ENCODE measurements at places on chromosomes 2 and 18. TPM values are rescaled to one million over a fixed set of nuclear protein-coding genes. Genes with fewer than 3 reads are reported as not detected.

DNA sequence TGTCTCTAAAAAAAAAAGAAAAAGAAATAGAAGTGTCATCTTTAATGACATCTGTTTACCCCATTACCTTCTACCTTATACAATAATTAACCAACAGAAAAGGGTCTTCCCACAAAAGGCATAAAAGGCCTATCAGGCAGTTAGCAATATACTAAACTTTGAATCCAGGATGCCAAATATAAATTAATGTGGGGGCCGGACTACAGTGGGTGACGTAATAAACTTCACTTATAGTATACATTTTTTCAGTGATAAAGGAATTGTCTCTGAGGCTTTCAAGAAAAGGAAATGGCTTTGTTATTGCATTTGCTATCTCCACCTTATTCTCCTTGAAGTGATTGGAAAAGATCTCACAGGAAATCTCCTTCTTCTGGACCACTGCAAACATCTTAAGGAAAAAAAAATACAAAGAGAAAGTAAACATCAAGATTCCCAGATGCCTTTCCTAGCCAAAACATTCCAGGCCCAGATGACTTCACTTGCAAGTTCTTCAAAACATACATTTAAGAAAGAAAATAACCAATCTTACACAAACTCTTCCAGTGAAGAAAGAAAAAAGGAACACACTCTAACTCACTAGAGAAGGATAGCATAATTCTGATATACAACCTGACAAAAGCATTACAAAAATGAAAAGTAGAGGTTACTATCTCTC is 126.2 kb upstream of the CAB39 start:
- no peak for DNase-seq

DNA sequence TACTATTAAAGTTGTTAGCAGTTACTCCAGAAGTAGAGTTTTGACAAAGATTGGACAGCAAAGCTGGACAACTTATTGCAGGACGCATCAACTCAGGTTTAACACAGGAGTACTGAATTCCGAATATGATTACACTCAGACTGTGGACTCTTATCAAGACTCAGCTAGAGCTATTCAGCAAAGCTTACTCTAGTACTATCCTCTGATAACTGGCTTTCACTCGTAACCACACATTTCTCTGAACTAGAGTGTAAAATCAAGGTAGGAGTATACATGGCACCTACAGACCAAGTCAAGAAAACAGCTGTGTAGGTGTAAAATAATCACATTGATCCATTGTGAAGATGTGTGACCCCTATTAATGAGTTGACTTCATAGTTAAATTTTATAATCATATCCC is 154.2 kb downstream of the RIT2 start:
- no peak for DNase-seq

GRCh38 chr18:29488617-29489016 is 1311.7 kb upstream of the CDH2 start:
- DNase-seq: no peak

The ABCG8 gene
- not detected for total RNA-seq

The HADHB gene
- 65.1 TPM for total RNA-seq

GRCh38 chr2:190069936-190070696 is 7.6 kb upstream of the MSTN start:
- peak; percentile 54 for DNase-seq

DNA sequence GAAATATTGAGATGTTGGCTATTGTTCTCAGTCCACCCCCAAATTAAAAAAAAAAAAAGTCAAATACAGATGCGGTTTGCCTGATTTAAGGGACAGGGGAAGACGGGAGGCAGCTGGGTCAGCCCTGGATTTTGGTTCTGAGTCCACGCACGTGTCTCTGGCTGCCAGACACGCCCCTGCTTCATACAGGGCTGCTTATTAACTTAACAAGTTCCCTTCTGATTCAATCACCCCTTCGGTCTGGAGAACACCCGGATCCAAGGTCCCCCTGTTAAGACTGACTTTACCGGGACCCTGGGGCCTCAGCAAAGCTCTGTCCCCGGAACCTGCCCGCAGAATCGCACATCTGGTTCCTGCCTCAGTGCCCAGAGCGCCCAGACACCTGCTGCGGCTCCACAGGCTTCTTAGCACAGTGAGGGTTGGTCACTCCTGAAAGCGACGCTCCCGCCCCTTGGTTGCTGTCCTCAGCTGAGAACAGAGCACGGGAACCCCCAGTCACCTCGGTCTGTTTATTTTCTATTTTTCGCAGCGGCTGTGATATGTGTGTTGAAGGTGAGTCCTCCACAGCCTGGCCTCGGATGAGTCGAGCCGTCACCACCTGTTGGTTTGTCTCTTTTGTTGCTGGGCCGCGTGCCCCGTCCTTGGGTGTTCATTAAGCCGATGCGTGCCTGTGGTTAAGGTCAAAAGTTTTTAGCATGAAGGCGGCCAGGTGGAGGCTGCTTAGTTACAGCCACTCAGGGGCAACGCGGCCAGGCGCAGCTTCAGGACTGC is 57.2 kb downstream of the RTP5 start:
- no peak for DNase-seq

DNA sequence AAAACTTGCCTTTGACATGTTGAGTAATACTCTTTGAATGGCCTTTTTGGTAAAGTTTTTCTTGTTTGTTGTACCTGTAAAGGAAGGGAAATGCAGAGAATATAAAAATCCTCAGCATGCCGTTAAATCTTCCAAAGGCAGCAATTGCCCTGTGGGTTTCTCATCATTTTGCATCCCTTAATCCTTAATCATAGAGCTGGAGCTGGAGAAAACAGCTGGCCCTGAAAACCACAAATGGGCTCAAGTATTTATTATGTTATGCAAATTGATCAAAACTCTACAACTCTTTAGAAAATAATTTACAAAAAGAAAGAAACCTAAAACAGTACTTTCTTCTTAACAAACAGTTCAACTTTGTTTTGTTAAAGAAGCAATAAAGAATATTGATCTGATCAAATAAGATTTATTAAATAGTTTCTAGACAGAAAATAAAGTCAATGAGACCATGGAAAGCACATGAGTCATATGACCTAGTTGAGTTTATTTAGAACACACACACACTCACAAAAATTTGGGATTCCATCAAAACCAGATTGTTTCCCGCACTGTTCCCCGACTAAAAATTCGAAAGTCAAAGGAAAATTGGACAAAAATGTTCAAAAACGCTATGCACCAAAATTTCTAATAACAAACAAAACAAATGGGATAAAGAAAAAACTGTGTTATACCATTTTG is 309.0 kb downstream of the GULP1 start:
- DNase-seq: no peak

DNA sequence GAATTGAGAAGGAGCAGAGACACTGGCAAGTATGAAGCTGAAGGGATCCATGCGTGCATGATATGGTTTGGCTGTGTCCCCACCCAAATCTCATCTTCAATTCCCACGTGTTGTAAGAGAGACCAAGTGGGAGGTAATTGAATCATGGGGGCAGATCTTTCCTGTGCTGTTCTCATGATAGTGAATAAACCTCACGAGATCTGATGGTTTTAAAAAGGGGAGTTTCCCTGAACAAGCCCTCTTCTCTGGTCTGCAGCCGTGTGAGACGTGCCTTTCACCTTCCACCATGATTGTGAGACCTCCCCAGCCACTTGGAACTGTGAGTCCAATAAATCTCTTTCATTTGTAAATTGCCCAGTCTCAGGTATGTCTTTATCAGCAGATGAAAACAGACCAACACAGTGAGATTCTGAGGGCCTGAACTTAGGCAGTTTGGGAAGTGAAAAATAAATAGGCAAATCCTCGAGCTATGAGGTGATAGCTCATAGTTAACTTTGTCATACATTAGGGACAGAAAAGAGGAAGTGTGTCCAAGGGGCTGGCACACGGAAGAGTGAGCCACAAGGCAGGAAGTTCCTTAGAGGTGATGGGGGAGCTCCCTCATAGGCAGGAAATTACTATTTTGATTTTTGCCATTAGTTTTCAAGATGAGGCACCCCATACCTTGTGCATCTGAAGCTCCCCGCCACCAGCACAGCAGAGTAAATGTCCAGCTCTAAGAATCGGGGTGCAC is 658.8 kb upstream of the ID2 start:
- peak; percentile 20 for DNase-seq

DNA sequence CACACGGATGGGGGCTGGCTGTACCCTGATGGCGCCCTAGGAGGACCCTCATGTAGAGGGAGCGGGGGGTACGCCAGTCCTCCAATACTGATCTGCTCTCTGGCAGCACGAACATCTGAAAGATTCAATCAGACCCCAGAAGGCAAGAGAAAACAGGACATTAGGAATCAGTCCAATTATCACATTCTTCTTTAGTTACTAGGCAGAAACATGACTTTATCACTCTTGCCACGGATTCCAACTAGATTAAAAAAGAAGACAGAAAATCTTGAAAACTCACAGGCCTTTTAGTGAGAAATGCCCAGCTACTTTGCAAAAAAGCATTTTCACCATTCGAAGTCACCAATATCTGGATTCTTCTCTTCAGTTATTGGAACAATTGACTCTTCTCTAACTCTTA is 68.4 kb downstream of the ID2 start:
- DNase-seq: no peak

- DNase-seq: no peak
Observed at GRCh38 chr2:212811921-212812320, 273.3 kb upstream of the ERBB4 start.

DNA sequence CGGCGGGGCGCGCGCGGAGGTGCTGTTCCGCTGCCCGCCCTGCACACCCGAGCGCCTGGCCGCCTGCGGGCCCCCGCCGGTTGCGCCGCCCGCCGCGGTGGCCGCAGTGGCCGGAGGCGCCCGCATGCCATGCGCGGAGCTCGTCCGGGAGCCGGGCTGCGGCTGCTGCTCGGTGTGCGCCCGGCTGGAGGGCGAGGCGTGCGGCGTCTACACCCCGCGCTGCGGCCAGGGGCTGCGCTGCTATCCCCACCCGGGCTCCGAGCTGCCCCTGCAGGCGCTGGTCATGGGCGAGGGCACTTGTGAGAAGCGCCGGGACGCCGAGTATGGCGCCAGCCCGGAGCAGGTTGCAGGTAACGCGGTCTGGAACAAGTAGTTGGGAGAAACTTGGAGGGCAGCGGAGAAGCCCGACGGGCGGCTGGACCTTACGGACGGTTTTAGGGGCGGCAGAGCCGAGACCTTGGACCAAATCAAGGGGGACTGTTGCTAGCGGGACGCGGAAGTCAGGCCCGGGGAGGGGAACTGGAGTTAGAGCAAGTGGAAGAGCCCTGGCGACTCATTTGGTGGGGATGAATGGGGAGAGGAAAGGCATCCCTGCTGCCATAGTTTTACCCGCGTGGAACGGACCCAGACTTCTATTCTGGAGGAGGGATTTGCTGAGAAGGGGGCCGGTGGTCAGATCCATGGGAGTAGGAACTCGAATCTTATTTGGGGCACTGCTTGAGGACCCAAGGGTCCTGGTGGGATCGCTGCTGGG is 573 bp downstream of the IGFBP2 start:
- no peak for DNase-seq

GRCh38 chr2:138170485-138170884 is 206.2 kb downstream of the HNMT start:
- DNase-seq: no peak

The POTEI gene
- total RNA-seq: not detected

DNA sequence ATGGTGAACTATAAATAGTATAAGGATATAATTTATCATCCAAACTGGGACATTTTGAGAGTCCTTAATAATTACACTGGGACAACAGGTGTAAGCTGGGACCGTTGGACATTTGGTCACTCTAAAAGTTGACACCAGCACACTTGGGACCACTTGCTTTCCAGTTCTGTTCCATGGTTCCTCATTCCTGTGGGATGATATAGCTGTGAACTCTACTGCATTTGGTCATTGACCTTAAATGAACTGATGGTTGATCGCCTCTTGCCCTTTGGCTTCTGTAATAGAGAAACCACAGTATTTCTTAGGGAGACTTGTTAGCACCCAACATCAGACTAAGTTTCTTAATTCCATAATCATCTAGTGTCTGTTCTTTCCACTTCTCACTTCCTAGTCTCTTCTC is 46.7 kb downstream of the EML6 start:
- no peak for DNase-seq

The TXNDC9 gene
- 19.9 TPM for total RNA-seq

The KCNG2 gene
- total RNA-seq: not detected

DNA sequence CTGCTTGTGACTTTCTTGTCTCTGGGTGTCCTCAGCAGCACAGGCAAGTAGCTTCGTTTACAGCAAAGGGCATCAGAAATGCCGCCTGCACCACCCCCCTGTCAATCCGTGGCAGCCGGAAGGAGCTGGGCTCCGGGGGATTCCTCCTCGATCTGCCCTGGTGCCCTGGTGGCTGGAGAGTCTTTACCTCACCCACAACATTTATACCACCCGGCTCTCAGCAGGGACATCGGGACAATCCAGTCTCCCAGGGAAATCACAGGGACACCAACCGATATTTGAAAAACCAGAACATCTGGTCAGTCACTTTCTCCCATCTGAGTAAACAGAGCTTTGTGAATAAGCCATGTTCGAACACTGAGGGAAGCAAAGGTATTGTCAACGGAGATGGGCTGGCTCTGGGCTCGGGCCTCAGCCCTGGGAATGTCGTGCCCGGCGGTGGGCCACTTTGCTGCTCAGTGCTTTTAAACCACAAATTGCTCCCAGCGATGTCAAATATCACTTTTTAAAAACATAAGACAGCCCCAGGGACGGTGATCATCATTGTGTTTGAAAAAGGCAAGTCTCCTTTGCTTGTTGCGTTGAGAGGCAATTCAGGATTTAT is 210.0 kb upstream of the SALL3 start:
- no peak for DNase-seq

DNA sequence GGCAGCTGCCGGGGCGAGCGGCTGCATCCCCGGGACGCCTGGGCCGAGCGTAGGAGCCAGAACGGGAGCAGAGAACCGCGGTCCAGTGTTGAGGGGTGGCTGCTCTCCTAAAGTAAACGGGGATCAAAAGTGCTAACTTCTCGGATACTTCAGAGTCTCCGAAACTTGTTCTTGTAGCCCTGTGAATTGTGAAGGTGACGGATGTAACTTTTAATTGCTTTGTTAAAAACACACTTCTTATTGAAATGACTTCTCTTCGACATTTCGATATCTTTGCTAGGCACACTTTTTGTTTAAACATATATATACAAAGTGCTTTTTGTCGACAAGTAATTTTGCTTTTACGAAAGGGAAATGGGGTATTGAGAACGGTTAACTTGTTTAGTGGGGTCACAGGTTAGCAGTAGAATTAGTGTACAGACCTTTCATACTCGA is 540 bp downstream of the ATP9B start:
- no peak for DNase-seq

The UGT1A10 gene
- not detected for total RNA-seq
